OCI-LY7 (cell line): ENCODE measurements at places on chromosomes 7 and 10. TPM values are rescaled to one million over a fixed set of nuclear protein-coding genes. Genes with fewer than 3 reads are reported as not detected.

KLF14 gene
- not detected in 2 replicates for total RNA-seq

GSTO2 gene
- total RNA-seq = 1.6 and 2.2 TPM in 2 replicates

ANXA8 gene
- not detected in 2 replicates for total RNA-seq

CALHM1 gene
- total RNA-seq = 0.13 and 0.18 TPM in 2 replicates

MMD2 gene
- not detected in 2 replicates for total RNA-seq

IPMK gene
- total RNA-seq = 9.5 and 10.0 TPM in 2 replicates

OR2A12 gene
- not detected in 2 replicates for total RNA-seq

NPY gene
- total RNA-seq = not detected in 2 replicates

AKR1D1 gene
- total RNA-seq = not detected in 2 replicates

ACBD7 gene
- 15.0 and 19.4 TPM in 2 replicates for total RNA-seq

NEURL1 gene
- not detected in 2 replicates for total RNA-seq

COL26A1 gene
- total RNA-seq = not detected in 2 replicates

ABCC2 gene
- total RNA-seq = 0.59 and 1.2 TPM in 2 replicates

NPC1L1 gene
- not detected in 2 replicates for total RNA-seq

DNA sequence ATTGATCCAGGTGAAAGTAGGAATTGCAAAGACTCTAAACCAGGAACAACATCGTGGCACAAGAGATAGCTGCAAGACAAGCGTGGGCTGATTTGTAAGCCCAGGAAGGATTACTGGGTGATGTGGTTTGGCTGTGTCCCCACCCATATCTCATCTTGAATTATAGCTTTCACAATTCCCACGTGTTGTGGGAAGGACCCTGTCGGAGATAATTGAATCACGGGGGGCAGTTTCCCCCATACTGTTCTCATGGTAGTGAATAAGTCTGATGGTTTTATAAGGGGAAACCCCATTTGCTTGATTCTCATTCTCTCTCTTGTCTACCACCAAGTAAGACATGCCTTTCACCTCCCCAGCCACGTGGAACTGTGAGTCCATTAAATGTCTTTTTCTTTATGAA is 59.5 kb downstream of the ST8SIA6 start:
- no peak for DNase-seq

- DNase-seq = no peak
Measured at GRCh38 chr10:14014423-14014822, 316.3 kb downstream of the FRMD4A start.

DNA sequence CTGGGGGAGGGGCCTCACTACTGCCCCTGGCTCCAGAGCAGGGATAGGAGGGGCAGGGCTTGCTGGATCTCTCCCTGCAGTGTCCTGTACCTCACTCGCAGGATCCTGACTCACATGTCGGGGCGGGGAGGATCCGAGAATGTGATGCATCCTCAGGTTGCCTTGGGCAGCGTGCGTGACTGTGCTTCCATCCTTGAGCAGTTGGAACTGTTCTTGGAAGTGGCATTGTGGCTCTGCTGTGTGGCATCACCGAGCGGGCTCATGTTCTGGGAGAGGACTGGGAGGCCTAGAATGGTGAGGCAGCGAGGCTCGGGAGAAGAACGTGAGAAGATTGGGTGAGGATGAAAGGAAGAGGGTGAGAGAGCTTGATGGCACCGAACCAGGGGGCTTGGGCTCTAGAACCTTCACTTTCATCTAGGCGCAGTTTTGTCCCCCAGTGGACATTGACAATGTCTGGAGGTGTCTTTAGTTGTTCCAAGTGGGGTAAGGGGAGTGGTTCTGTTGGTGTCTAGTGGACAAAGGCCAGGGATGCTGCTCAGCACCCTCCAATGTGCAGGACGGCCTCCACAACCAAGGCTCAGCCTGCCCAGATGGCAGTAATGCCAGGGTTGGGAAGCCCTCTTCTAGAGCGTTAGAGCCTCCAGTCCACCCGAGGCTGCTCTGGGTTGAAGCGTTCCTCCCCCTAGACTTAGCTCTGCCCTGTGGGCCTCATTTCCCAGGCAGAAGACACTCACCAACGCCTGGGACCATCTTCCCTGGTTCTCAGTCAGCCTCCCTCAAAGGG is 8.4 kb downstream of the RARRES2 start:
- no peak for DNase-seq

DNA sequence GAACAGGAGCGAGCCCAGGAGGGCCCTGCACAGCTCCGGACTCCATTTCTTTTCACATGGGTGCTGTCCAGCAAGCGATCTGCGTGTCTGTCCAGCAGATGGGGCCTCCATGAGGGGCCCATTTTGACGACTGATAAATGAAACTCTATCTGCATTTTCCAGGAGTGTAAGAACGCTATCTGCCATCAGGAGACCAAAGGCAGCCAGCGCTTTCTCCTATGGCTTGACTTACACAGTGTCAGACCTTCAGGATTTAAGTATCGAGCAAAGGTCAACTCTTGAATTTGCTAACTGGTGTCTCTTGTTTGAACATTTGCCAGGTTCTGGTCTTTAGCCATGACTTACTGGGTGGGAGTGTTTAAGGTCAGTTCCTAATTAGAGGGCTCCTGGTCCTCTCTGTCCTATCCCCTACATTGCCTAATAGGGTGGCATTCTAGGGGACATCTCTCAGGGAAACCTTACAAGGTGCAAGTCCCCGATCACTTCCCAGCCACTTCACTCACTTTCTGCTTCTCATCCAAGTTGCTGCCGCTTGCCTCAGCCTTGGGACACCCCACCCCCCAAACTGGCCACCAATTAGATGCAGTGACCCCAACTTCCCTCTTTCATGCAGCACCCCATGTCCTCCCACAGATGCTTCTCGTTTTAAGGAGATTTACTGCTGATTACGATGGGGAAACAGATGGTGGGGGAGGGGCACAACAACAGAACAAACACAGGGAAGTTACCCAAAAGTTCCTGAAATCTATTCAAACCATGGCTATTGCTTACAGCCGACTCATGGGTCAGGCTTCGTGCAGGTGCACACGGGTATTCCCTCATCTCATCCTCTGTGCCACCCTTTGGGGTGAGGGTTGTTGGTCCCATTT is 20.0 kb downstream of the VSIR start:
- no peak for DNase-seq

GRCh38 chr10:115073796-115074195 is 19.4 kb upstream of the ATRNL1 start:
- DNase-seq = no peak

GRCh38 chr10:14040787-14041631 is 289.7 kb downstream of the FRMD4A start:
- DNase-seq = no peak

DNA sequence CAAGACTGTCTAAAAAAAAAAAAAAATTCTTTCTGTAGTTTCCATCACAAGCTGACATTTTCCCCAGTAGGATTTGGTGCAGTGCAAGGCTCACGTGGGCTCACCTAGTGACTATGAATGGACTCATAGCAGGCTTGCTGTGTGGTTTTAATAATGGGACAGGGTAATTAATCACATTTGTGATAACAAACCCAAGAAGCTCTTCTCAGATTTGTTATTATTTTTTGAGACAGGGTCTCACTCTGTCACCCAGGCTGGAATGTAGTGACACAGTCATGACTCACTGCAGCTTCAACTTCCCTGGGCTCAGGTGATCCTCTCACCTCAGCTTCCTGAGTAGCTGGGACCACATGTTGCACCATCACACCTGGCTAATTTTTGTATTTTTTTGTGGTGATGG is 40.0 kb downstream of the NACAD start:
- no peak for DNase-seq

GRCh38 chr10:88026031-88026430 is 162.6 kb downstream of the PTEN start:
- DNase-seq = no peak

GRCh38 chr7:100745184-100745583 is 11.8 kb downstream of the ZAN start:
- no peak for DNase-seq

GRCh38 chr10:123879606-123880257 is 11.9 kb downstream of the CPXM2 start:
- DNase-seq = no peak

- no peak for DNase-seq
Measured at GRCh38 chr7:92053312-92053711, 81.0 kb downstream of the CYP51A1 start.

DNA sequence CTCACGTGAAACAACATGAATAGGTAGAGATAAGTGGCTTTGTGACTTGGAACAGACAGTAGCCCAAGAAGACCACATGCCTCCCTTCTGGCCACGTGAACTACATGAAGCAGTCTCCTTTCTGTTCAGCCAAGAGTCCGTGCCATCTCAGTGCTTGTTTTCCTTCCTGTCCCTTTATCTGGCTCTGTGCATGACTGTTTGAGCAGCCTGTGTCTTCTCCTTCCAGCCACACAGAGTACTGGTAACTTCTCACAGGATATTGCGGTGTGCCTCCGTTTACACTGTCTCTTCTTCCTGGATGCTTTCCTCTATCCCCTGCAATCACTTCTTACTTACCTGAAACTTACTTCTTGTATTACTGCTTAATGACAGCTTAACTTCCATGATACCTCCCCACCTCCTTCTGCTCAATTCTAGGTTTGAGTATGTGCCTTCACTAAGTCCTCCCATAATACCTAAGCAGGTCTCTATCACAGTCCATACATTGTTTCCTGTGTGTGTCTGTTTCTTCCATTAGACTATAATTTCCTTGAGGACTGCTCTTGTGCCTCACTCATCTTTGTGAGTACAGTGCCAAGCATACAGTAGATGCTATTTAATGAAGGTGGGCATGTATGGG is 748.7 kb downstream of the AUTS2 start:
- DNase-seq = no peak

DNA sequence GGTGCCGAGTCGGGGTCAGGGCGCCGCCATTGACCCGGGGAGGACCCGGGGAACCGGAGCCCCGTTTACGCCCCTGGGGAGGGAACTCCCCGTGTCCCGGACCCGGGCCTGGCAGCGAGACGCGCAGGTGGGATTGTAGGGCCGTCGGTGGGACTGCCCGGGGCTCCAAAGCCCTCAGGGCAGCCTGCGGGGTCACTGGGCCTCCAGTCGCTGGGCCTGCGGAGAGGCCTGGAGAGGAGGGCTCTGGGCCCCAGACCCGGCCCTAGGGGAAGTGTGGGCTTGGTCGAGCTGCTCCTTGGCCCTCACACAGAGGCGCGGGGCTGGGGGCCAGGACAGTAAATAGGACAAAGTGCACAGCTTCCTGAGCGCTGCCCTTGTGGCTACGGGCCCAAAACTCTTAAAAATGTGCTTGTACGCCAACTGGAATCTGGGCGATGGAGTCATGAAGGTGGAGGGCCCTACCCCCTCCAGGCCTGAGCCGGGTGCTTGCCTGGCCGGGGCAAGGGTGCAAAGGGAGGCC is 657 bp downstream of the ECHDC3 start:
- DNase-seq = no peak

GRCh38 chr7:4840079-4840501 is 21.7 kb downstream of the PAPOLB start:
- no peak for DNase-seq

- no peak for DNase-seq
Measured at GRCh38 chr7:121288894-121289293, 39.9 kb upstream of the WNT16 start.

DNA sequence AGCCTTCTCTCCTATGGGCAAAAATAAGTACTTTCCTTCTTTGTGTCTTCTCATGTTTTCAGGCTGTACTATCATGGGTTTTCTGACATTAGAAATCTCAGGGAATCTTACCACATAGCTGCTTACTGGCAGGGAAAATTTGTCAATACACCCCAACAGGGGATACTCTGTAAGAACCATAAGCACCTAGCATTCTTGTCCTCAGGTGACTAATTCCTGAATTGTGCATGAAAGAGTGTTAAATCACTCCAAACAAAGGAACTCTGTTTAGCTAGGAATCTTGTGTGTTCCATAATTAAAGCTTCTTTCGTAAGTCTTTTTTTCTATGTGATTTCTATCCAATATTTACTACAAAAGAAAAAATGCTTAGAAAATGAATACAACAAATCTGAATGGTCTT is 206.7 kb upstream of the POT1 start:
- DNase-seq = no peak

GRCh38 chr10:101123085-101123814 is 7.8 kb upstream of the TLX1 start:
- no peak for DNase-seq

DNA sequence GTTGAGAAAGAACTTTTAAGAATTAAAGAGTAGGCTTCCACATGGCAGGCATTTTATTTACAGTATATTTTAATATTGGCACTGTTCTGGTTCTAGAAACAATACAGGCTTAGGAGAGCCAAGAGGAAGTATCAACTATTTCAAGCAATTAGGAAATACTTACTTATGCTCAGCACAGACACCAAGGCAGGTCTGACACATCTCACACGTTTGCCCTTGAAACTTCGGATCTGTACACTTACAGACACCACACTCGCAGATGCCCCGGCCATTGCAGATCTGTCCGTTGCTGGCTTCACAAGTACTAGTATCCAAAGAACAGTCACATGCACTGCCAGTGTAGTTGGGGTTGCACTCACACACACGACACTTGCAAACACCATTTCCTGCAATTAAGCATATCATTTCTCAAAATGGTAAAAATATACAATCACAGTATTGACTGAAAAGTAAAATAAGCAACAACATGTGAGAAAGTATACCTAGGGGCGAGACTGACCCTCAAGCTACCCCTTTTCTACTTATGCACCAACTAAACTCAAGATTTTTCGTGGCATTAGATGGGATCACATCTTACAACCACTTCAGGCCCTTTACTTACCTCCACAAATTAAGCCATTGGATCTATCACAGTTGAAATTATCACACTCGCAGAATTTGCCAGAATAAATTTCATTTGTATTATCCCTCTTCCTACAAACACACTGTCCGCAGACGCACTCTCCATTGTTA is 46.6 kb downstream of the ITGB1 start:
- DNase-seq = no peak

GRCh38 chr7:17070231-17070708 is 188.5 kb upstream of the AGR3 start:
- DNase-seq = no peak

GRCh38 chr7:27156508-27156898 is at the start of gene HOXA7:
HOXA7 (minus strand) TSS chr7:27156675; CDS start chr7:27156545, 130 bp downstream.
- DNase-seq = peak; percentile 48

GRCh38 chr7:127717502-127718339 is 65.7 kb downstream of the SND1 start:
- no peak for DNase-seq

DNA sequence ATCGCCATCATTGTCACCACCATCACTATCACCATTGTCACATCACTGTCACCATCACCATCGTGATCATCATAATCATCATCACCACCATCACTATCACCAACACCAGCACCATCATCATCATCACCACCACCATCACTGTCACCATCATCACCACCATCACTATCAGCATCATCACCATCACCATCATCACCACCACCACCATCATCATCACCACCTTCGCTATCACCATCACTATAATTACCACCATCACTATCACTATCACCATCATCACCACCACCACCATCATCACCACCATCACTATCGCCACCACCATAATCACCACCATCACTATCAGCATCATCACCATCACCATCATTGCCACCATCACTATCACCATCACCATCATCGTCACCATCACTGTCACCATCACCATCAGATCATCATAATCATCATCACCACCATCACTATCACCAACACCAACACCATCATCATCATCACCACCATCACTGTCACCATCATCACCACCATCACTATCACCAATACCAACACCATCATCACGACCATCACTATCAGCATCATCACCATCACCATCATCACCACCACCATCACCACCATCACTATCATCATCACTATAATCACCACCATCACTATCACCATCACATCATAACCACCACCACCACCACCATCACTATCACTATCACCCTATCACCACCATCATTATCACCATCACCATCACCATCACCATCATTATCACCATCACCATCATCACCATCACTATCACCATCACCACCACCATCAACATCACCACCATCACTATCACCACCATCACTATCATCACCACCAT is 6.0 kb upstream of the GNA12 start:
- DNase-seq = no peak

GRCh38 chr7:76073335-76073990 is 25.6 kb downstream of the MDH2 start:
- DNase-seq = no peak
